ENCODE measurements at places on chromosomes 16 and 17.

DNA sequence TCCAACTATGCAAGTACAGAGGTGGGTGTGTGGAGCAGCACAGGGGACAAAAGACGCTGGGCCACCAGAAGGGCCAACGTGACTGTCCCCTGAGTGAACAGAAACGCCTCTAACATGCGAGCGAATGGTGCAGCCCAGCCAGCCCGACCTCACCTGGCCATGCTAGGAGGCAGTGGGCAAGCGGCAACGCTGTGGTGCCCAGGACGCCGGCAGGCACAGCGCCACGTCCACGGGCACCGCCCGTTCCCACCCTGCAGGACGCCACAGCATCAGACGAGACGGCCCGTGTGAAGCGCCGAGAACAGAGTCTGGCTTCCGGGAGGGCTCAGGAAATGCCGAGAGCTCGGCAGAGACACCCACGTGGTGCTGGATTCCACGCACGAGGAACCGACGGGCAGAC lies 2.2 kb downstream of the CEP295NL start:
- no peak for DNase-seq

DNA sequence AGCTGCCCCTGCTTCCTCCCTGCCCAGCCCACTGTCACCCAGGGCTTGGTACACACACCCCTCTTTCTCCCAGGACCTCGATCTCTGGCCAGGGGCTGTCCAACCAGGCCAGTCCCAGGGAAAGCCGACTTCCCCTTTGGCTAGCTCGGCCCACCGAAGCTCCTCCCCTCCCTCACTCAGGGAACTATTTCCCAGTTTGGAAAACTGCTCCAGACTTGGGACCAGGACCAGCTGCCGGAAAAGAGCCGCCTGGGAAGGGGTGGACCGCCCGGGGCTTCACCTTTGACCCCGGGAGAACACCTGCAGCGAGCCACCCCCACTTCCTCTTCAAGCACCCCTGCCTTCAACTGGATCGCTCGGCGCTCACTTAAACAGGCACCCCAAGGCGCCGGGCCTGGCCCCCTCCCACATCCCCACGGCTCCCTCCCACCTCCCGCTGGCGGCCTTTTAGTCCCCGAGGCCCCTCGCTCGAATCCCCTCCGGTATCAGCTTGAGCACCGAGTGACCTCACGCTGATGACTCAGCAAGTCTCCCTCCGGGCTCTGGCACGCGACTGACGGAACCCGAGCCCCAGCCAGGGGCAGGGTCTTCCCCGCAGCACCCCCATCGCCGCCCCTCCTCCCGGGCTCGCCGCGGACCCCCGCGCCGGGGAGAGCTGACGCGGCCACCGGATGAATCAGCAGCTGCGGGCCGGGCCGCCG lies 934 bp downstream of the MAFG start:
- DNase-seq, result peak; percentile 87

DNA sequence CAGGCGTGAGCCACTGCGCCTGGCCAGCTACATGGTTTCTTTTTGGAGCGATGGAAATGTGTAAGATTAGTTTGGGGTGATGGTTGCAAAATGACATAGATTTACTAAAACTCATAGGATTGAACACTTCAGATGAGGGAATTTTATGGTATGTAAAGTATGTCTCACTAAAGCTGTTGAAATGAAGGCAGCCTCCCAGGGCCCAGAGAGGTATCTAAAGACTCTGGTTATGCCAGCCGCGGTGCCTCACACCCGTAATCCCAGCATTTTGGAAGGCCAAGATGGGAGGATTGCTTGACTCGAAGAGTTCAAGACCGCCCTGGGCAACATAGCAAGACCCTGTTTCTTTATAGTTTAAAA lies 254.9 kb downstream of the PARN start:
- DNase-seq, result no peak

GRCh38 chr17:79305768-79306423 lies 231.3 kb downstream of the ENGASE start:
- DNase-seq, result no peak

- DNase-seq, result no peak
Observed at GRCh38 chr17:62750631-62751051, 57.5 kb downstream of the MARCHF10 start.

DNA sequence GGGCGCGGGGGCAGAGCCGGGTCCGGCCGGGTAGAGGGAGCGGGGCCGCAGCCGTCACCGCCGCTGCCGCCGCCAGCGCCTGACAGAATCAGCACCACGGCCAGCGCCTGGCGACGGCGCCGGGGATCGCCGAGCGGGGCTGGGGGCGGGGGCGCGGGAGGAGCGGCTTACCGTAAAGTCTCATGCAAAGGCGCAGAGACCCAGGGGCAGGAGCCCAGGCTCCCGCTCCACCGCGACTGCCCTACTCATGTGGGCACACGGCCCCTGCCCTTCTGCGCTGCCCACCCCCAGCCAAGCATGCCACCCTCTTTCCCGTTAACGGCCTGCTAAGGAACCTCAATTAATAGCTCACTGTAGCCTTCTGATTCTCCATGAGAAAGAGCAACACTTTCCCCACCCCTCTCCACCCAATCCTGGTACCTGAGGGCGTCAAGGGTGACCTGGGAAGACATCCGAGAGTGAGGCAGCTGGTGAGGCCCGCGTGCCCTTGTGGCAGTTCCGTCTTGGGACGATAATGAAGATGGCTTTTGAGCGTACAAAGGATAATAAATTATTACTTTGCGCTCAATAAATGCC lies at the start of gene SEZ6:
Gene SEZ6, minus strand, starts transcription at position 98 of the 576 bp plus-strand sequence. CDS start 164 bp downstream, outside the sequence.
- DNase-seq, result peak; percentile 81

DNA sequence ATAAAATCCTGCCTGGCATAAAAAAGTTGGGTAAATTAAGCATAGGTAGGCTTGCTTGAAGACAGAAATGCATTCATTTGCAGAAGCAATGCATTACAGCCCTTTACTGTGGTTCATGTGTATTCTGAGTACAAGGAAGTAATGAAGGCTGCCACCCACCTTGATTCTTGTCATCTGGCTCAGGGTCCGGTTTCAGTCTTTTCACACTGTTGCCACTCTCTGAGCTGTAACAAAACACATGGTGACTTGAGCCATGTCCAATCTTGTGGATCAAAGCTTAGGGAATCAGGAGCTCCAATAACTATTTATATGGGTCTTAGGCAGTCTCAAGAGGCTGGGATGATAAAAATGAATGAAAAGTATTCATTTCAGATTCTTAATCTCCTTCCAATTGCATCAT lies 22.0 kb downstream of the PSME3IP1 start:
- DNase-seq, result no peak

DNA sequence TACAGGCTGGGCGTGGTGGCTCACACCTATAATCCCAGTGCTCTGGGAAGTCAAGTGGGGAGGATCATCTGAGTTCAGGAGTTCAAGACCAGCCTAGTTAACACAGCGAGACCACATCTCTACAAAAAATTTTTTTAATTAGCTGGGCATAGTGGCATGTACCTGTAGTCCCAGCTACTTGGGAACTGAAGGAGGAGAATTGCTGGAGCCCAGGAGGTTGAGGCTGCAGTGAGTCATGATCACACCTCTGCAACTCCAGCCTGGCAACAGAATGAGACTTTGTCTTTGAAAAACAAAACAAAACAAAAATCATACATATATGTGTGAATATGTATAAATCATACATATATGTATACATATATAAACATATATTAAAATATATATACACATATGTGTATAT lies 54.1 kb upstream of the MARCHF10 start:
- DNase-seq, result no peak

GRCh38 chr16:53415504-53415903 lies 18.8 kb upstream of the RBL2 start:
- DNase-seq, result no peak

DNA sequence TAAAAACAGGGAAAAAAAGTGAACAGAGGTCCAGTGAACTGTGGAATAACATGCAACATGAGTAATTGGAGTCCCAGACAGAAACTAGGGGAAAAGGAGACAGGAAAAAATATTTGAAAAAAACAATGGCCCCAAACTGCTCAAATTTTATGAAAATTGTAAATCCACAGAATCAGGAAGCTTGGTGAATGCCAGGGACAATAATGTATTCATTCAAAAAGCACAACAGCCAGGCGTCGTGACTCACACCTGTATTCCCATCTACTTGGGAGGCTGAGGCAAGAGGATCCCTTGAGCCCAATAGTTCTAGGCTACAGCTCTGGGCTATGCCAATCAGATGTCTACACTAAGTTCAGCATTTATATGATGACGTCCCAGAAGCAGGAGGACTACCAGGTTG lies 23.7 kb downstream of the NCOR1 start:
- DNase-seq, result no peak

GRCh38 chr16:71693164-71693563 lies 31.3 kb downstream of the PHLPP2 start:
- DNase-seq, result no peak

Data from cardiac septum (tissue), 1 donor.